Stimulated activated CD4-positive, alpha-beta T cell treated with anti-CD3 and anti-CD28 coated beads, Interleukin-1b, Interleukin-23, amount 100 ng/mL, for 4 hours (primary cell): ENCODE measurements at places on chromosomes 12 and 14.

DNA sequence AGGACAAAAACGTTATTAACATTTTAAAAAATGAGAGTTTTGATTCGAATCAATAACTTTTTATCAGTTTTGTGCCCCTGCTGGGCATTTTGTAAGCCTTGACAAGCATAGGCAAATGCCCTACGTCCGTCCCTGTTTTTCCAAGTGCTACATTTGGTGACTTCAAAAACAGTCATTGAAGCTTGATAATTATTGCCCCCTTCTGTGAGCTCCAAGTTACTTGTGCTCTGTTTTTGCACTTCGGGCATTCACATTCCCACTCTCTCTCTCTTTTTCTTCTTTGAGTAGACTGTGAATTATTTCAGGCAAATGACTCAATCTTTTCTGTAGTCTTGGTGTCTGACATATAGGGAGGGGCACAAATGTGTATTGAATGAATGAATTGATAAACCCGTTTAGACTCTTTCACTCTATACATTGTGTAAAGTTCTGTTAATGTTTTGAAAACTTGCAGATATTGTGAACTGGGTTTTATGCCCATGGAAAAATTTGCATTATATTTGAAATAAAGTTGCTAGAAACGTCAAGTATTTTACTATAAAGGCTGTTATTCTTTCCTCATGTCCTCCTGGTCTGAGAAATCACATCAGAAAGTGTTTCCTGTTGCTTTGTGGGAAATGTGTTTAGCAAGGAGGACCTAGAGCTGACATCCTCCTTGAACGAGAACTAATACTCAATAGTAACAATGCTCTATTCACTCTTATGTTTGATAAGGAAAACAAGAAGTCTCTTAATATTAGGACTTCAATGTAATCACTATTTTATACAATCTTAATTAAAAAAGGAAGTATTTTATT is 1.4 kb downstream of the APAF1 start:
- DNase-seq, result no peak

- no peak for DNase-seq
These were observed 15.9 kb upstream of the FLVCR2 start for GRCh38 chr14:75562489-75562888.

- DNase-seq, result no peak
These were observed 5.6 kb downstream of the KRR1 start for GRCh38 chr12:75505706-75506312.

- no peak for DNase-seq
These were observed 88.5 kb downstream of the PPM1H start for GRCh38 chr12:62846491-62846890.

GRCh38 chr12:6053541-6053940 is 70.9 kb downstream of the VWF start:
- DNase-seq, result no peak
